ENCODE measurements at places on chromosomes 7 and 10.

DNA sequence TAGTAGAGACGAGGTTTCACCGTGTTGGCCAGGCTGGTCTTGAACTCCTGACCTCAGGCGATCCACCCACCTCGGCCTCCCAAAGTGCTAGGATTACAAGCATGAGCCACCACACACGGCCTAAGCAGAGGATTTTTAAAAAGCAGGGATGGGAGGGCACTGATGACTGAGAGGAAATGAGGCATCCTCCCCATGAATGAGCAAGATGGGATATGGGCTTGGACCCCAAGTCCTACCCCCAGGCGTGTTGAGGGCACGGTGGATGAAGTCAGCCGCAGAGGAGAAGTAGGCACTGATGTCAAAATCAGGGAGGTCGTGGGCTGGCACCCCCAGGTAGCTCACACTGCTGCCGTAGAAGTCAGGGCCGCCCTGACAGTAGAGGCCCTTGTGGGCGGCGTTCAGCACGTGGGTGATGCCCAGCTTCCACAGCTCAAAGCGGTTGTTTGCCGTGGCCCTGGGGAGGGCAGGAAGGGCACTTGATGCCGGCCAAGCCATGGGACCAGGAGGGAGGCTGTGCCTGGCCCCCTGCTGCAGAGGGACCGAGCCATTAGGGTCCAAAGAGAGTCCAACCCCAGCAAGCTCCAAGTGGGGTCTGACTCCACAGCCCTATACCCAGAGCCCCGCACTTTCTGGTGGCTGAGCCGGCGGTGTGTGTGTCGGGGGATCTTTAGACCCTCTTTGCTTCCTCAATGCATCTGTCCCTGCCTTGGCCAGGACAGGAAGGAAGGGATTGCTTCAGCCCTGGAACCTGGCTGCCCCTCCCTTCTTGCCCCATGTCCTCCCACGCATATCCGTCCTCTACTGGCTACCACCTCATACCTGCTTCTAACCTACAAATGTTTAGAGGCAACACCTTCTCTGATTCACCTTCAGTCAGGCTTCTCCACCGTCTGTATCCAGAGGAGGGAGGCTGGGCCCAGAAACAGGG is 3.4 kb upstream of the SAMD8 start:
- no peak for DNase-seq

- no peak for DNase-seq
Observed at GRCh38 chr10:16987976-16988610, 141.5 kb downstream of the CUBN start.

DNA sequence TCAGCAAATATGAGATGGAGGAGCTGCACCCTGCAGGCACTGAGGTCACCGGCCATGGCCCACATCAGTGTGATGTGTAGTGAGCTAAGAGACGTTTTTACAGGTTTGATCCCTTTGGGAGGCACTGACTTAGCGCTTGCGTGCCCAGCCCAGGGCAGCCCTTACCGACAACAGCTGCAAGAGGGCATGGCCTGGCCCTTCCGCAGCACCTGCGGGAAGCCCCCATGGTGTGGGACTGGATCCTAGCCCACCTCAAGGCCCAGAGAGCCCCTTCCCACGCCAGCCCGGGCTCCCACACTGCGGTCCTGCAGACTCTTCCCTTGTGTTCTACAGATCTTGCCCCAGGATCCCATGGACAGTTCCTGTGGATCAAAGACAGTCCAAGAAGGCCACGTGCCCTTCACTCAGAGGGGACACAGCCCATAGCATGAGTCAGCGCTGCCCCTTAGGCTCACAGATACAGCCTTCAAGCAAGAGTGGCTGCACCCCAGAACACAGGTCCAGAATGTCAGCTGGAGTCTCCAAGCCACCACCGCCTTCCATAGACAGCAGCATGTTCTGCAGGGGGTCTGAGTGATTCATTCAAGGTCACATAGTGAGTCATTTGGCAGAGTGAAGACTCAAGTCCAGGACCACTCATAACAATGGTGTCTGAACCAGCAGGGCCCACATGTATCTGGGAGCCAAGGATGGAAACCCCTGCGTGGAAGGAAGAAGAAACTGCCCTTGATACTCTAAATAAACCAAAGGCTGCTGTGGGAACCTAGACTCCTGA is 25.4 kb downstream of the TLL2 start:
- no peak for DNase-seq

DNA sequence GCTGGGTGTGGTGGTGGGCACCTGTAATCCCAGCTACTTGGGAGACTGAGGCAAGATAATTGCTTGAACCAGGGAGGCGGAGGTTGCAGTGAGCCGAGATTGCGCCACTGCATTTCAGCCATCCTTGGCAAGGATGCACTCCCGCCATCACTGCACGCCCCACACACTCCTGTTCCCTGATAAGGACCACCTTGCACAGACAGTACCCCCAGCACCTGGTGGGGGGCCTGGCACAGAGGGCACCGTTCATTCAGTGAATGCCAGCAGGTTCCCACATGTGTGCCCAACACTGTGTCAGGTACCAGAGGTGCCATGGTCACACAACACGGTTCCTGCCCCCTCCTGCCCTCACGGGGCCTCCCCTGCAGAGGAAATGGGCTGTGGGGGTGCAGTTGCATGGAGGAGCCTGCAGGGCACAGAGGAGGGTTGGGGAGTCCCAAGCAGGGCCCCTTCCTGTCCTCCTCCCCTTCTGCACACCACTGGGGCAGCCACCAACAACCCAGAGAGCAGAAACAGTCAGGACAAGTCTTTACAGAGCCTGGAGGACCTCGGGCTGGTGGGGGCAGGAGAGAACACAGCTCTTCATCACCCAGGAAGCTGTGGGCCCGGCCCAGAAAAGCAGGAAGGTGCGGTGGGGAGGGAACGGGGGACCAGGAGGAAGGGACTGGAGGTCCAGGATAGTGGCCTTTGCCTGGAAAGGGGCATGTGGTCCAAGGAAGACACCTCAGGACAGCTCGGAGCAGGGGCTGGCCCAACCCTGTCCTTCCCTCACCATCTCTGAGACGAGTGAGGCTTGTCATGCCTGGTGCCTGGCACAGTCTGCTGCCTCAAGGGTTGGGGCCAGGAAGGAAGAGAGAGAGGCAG is 7.1 kb downstream of the CRYGN start:
- DNase-seq, result no peak

DNA sequence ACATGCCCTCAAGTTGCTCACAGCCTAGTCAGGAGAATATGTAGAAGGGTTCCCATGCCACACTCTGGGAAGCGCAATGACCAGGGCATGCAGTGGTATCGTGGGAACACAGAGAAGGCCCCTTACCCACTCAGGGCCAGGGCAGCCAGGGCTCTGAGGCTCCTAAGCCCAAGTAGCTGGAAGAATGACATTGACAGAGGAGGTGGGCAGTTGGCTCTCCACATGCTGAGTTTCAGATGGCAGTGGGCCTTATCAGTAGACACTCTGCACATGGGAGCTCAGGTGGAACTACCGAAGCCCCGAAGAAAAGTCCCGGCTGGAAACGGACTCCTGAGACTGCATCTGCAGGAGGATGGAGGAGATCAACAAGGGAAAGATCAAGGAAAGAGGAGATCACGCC is 15.7 kb upstream of the SVOPL start:
- DNase-seq, result no peak

DNA sequence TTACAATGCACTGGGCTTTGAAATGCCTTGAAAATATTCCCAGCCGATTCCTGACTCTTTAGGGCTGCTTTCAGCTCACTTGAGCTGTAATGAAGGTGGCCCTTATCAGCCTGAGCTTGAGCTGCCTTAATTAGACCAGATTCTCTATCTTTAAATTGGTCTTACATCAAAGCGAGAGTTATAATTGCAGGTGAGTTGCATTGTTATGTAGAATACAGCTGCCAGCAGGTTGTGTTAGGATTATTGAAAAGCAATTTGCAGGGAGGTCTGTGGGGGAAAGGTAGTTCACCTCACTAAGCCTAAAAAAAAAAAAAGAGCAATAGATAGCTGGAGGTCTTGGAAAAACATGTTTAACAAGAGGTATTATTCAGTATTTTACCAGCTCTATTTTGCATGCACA is 142.2 kb upstream of the HABP2 start:
- DNase-seq, result no peak

DNA sequence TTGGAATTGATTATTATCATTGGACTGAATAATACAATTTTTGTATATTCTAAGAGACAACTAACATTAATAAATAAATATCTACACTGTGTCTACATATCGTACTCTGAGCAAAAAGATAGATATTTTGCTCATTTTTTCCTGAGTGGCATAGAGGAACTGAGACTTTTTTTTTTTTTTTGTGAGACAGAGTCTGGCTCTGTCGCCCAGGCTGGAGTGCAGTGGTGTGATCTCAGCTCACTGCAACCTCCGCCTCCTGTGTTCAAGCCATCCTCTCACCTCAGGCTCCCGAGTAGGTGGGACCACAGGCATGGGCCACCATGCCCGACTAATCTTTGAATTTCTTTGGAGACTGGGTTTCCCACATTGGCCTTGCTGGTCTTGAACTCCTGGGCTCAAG is 14.0 kb downstream of the KMT2E start:
- DNase-seq, result no peak

DNA sequence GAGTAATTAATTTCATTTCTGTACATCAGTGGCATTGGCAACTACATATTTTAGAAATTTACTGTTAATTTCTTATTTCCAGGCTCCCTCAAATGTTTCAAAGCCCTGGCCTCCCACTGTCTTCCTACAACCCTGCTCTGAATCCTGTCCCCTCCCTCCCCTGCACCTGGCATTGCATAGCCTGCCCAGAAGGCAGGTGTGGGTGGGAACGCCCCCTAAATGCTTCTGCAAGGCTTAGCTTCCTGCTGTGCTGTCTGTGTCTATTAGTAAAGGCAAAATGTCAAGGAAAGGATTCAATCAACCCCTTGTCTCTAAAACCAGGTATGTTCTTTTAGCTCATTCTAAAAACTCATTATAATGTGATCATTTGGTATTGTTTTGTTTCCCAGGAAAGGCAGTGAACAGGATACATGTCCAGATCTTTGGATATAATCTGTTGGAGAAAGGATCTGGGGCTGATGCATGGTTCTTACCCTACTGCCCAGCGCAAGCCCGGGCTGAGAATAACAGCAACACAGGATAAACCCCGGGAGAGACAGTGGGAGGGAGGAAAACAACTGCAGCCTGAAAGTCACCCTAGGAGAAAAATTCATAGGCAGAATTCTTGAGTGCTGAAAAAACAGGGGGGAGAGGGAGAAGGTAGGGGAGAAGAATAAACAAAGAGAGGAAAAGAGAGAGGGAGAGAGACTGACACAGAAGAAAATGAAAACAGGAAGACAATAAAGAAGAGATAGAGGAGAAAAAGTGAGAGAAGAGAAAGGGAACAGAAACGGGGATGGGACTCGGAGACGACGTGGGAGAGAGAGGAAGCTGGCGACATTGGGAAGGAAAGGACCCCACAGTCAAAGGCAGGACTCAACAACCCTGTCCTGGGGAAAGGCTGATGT is 589 bp downstream of the ZNF488 start:
- no peak for DNase-seq

- DNase-seq, result no peak
Observed at GRCh38 chr10:83929399-83929798, 209.9 kb upstream of the GHITM start.

DNA sequence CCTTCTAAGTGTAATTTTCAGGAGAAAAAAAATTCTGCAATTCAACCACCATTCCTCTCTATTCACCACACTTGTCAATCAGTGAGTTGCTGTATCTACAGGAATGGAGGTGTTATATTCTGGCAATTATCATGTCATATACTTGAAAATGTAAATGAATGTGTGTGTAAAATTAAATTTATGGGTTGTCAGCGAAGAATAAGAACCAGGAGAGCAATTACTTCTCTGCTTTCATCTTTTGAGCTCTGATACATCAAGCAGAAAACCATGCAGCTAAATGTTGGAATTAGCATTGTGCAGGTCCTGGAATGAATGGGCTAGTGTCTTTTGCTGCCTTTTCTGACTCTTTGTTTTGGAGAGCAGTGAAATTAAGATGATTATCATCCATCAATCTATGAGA is 207.6 kb downstream of the FOXP2 start:
- no peak for DNase-seq

- no peak for DNase-seq
Observed at GRCh38 chr10:61760943-61761824, 98.5 kb downstream of the CABCOCO1 start.

- DNase-seq, result no peak
Observed at GRCh38 chr7:143315776-143316175, at the start of gene CLCN1. Gene CLCN1 (plus strand): TSS chr7:143316111. CDS start chr7:143316213, 102 bp downstream.

GRCh38 chr10:84860855-84861254 is 532.5 kb downstream of the CCSER2 start:
- no peak for DNase-seq

GRCh38 chr7:102973096-102973802 is 60.4 kb downstream of the LRRC17 start:
- DNase-seq, result no peak

DNA sequence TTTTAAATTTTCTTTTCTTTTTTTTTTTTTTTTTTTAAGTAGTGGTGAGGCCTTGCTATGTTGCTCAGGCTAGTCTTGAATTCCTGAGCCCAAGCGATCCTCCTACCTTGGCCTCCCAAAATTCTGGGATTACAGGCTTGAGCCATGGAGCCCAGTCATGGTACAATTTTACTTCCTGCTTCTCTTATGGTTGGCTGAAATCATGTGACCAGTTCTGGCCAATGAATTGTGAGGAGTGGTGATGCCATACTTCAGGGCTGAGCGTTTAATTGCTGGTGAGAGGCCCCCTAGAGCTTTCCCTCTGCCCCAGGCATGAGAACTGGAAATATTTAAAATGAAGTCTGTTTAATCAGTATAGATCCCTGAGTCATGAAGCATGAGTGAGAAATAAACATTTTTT is 22.2 kb upstream of the BAIAP2L1 start:
- no peak for DNase-seq

GRCh38 chr10:88715517-88715916 is 9.5 kb downstream of the LIPK start:
- DNase-seq, result no peak

DNA sequence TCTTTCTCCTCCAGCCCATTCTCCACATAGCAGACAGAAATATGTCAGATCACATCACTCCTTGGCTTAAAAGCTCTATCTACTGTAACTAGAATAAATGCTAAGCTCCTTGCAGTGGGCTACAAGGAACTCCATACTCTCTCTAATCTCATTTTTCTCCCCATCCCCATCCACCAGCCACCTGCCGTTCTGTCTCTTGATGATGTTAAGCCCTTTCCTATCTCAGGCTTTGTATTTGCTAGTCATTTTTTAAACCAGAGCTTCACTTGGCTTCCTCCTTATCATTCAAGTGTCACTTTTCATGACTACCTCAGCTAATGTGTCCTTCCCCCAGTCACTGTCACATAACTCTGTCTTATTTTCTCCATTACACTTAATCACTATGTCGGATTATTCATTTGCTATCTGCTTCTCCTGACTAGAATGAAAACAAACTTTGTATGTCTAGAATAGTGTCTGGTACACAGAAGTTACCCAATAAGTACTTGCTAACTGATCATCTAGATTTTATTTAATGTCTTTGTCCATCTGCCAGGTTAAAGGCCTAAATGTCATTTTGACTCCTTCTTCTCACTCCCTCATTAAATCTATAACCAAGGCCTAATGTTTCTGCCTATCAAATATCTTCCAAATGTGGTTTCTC is 87.2 kb upstream of the RPA3 start:
- no peak for DNase-seq

- DNase-seq, result no peak
Observed at GRCh38 chr10:86356296-86356695, 10.3 kb downstream of the GRID1 start.

GRCh38 chr10:115136616-115137015 is 43.5 kb downstream of the ATRNL1 start:
- DNase-seq, result no peak

All from SK-N-MC (cell line).